ENCODE measurements at places on chromosomes 7 and 10. TPM values are rescaled to one million over a fixed set of nuclear protein-coding genes. Genes with fewer than 3 reads are reported as not detected.

Gene VIPR2
- 0.85 TPM for total RNA-seq

Gene LIPN
- not detected for total RNA-seq

Gene CFAP70
- 0.92 TPM for total RNA-seq

Gene OR2A42
- total RNA-seq = not detected

Gene TDRD1
- total RNA-seq = 0.83 TPM

Gene HOXA6
- total RNA-seq = 4.4 TPM
